ENCODE measurements at places on chromosomes 3 and 15. TPM values are rescaled to one million over a fixed set of nuclear protein-coding genes. Genes with fewer than 3 reads are reported as not detected.

DNA sequence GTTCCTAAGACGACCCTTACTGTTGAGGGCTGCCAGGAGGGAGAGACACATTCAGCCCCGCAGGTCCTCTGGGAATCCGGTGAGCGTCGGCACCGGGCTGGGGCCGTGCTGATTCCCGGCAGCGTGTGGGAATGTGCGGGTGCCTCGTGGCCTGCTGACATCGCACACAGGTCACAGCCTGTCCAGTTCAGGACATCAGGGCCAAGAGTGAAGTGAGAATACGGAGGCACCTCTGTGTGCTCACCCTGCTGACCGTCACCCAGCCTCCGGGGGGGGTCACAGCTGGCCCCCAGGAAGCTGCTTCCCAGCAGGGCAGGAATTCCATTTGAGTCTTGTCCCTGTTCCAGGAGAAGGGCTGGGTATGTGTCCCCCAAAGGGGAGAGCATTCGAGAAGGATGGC is 53.6 kb downstream of the PGPEP1L start:
- no peak overlapping the region for H3K4me3 ChIP-seq
- peaks cover 23% of the 10 kb centered on the region for H3K36me3 ChIP-seq
- H3K4me1 ChIP-seq: peaks cover 25% of the 10 kb centered on the region
- no peak overlapping the region for H3K27ac ChIP-seq

GRCh38 chr3:43865351-43865750 is 174.6 kb downstream of the ABHD5 start:
- no peaks in the 10 kb centered on the region for H3K4me1 ChIP-seq
- no peak overlapping the region for H3K27ac ChIP-seq
- H3K36me3 ChIP-seq: no peaks in the 10 kb centered on the region
- no peak overlapping the region for H3K4me3 ChIP-seq
- DNase-seq: no peak
- H3K27me3 ChIP-seq: peaks cover 20% of the 10 kb centered on the region

- H3K4me3 ChIP-seq: no peak overlapping the region
- H3K27ac ChIP-seq: no peak overlapping the region
- no peaks in the 10 kb centered on the region for H3K36me3 ChIP-seq
- DNase-seq: no peak
Measured at GRCh38 chr15:63362196-63362595, 19.4 kb downstream of the CA12 start.

FAM107A gene
- not detected for total RNA-seq
